ENCODE measurements at places on chromosomes 11 and 22. TPM values are rescaled to one million over a fixed set of nuclear protein-coding genes. Genes with fewer than 3 reads are reported as not detected.

Gene CLDN5
- total RNA-seq: 889 TPM

Gene C1QTNF4
- not detected for total RNA-seq

Gene BATF2
- total RNA-seq: 4.4 TPM

Gene CRYAB
- not detected for total RNA-seq

Gene OR8D4
- not detected for total RNA-seq

Gene TEX12
- 0.25 TPM for total RNA-seq

Gene IL10RA
- total RNA-seq: not detected

Gene RFPL1
- total RNA-seq: not detected
